COLO829 (cell line): ENCODE measurements at places on chromosomes 13 and 19.

DNA sequence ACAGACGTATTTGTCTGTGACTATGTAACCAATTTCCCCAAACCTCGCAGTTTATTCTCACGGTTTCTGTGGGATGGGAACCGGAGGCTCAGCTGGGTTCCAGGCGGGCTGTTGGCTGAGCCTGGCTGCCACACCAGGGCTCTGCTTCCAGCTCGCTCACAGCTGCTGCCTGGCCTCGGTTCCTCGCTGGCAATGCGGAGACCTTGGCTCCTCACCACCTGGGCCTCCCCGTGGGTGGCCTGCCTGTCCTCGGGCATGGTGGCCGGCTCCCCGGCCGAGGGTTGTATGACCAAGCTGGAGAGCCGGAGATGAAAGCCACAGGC is 218.9 kb upstream of the MAB21L1 start:
- no peak for DNase-seq

DNA sequence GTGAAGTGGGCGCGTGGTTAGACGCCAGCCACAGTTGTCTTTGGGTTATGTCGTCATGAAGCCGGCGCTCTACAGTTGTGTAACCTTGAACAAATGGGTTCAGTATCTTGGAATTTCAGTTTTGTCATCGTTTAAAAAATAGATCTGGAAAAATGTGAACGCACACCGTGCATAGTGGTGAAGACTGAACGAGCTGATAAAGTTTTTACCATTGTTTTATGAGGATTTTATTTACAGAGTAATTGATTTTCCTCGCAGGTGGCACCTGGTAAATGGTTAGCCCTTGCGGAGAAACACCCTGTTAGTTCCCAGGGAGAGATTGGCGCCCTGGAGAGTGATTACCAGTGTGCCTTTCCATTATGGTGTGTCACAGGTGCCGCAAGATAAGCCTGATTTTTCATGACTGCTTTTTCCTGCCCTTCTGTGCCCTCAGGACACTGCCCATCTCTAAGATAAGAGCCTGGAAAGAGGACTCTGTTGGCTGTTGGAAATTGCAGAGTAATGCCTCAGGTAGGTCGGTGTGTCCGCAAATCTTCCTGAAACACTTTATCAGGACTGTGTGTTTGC is 577 bp downstream of the ZNF181 start:
- peak; percentile 28 for DNase-seq

DNA sequence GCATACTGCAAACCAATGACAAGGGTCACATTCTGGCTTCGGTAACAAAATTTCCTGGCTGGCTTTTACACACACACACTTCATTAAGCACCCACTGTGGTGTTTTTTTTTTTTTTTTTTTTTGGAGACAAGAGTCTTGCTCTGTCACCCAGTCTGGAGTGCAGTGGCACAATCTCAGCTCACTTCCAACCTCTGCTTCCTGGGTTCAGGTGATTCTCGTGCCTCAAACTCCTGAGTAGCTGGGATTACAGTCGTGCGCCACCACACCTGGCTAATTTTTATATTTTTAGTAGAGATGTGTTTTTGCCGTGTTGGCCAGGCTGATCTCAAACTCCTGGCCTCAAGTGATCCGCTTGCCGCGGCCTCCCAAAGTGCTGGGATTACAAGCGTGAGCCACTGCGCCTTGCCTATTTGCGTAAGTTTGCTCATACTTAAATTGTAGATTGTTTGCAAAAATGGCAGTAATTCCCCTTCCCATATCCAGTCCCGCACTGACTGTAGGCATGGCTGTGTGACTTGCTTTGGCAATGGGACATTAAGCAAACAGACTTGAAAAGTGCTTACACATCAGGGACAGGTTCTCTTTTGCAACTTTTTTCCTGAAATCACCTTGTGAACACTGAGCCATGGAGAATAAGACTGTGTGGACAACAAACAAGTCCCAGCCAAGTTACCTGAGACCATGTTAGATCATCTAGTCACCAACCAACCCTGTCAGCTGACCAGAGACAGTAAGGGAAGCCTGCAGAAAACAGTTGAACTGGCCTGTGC is 42.1 kb upstream of the EBPL start:
- peak; percentile 3 for DNase-seq

DNA sequence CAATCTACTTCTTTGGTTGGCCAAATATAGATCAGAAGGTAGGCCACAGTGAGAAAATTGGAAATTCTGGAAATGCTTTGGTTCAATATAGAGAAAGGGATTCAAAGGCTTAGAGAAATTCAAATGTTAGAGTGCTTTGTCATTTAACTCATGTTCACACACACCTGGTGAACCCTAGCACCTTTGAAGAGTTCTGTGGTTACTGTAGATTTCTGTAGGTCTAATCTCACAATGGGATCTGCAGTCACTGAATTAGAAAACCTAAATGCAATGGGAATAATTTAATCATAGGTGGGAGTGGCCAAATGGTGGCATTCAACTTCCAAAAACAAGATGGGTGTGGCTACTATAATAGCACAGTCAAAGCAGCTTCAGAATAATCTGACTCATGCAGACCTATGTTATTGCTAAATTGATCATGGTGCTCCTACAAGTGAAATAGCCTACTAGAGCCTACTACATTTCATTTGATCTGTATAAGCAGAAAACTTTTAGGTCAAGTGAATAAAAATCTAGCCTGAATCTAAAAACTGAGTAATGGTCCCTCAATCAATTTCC is 1152.9 kb downstream of the PCDH9 start:
- no peak for DNase-seq

DNA sequence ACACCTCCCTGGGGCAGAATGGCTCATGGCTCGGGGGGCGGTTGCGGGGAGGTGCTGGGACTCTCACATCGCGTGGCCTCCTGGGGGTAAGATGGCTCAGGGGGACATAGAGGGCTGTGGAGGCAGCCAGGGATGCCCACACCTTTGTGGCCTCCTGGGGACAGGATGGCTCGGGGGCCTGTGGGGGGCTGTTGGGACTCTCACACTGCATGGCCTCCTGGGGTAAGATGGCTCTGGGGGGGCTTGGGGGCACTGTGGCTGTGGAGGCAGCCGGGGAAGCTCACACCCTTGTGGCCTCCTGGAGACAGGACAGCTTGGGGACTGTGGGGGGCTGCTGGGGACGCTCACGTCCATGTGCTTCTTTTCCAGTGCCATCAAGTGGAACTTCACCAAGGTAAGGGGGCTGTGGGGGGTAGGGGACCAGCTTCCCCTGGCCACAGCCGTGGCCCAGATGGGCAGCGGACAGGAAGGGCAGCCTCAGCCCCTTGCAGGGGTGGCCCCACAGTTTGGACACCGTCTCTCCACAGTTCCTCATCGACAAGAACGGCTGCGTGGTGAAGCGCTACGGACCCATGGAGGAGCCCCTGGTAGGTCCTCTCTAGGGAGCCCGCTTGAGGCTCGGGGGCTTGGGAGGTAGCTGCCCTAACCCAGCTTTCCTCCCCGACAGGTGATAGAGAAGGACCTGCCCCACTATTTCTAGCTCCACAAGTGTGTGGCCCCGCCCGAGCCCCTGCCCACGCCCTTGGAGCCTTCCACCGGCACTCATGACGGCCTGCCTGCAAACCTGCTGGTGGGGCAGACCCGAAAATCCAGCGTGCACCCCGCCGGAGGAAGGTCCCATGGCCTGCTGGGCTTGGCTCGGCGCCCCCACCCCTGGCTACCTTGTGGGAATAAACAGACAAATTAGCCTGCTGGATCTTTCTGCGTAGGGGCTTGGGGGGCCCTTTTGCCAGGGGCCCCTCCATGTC is 2.4 kb downstream of the GPX4 start:
- no peak for DNase-seq

GRCh38 chr13:109336730-109337129 is 449.7 kb downstream of the IRS2 start:
- DNase-seq = peak; percentile 5

DNA sequence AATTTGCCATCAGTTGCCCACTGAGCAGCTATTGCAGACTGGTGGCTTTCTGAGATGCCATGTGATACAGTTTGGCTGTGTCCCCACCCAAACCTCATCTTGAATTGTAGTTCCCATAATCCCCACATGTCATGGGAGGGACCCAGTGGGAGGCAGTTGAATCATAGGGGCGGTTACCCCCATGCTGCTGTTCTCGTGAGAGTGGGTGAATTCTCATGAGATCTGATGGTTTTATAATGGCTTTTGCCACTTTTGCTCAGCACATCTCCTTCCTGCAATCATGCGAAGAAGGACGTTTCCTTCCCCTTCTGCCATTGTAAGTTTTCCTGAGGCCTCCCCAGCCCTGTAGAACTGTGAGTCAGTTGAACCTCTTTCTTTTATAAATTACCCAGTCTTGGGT is 34.8 kb upstream of the ANKRD10 start:
- DNase-seq = no peak

DNA sequence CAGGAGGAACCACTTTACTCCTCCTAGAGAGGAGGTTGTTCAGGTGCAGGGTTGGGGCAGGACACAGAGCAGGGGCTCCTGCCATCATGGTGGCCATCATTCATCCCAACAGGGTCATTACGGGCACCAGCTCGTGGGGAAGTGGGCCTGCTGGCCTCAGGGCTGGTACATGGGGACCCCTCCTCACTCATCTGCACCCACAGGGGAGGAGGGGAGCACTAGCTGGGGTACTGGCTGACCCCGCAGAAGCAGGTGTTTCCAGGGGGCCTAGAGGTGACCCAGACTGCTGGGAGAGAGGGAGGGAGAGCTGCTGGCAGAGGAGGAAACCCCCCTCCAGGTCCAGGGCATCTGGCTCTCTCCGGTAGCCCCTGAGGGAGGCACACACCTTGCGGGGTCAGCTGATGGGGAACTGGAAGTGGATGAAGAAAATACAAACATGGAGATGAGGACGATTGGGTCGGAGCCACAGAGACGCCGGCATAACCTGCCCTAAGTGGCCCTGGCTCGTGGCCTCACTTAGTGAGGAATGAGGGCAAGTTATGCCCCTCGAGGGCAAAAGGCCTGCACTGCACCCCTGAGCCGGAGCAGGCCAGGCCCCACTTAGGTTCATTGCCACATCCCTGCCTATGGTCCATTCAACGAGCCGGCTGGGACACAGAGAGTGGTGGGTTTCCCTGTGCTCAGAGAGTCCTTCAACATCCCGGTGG is 76.2 kb downstream of the SOX1 start:
- no peak for DNase-seq

GRCh38 chr13:30429721-30430694 is 7.7 kb downstream of the UBE2L5 start:
- DNase-seq = peak; percentile 70

- peak; percentile 48 for DNase-seq
Measured at GRCh38 chr13:61170856-61171255, 244.8 kb downstream of the PCDH20 start.

- DNase-seq = no peak
Measured at GRCh38 chr13:20017365-20017711, 58.8 kb downstream of the ZMYM2 start.
